ENCODE measurements at places on chromosomes 6 and 20.

DNA sequence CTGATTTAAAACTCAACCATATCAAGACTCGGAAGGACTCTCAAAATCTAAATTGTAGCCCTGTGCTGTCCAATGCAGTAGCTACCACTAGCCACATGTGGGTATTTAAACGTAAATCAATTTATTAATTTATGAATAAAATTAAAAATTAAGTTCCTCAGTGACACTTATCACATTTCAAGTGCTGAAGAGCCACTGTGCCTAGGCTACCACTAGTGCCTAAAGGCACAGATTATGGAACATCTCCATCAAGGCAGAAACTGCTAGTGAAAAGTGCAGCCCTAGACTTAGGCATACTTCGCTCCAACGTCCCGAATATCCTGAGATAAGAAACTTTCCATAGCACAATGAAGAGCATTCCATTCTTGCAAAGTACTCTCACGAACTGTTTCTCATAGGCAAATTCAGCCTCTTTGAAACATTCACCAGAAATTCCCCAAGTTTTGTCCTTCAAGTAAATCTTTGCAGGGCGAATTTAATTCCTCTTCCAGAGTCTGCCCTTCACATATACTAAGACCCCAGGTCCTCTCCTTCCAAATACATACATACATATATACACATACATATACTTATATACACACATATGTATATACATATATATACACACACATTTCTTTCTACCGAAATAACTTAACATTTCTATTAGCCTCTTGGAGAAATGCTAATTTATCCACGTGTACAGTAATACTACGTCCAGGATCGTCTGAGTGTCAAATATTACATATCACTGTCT lies 1.3 kb downstream of the SUPT3H start:
- no peak for DNase-seq

DNA sequence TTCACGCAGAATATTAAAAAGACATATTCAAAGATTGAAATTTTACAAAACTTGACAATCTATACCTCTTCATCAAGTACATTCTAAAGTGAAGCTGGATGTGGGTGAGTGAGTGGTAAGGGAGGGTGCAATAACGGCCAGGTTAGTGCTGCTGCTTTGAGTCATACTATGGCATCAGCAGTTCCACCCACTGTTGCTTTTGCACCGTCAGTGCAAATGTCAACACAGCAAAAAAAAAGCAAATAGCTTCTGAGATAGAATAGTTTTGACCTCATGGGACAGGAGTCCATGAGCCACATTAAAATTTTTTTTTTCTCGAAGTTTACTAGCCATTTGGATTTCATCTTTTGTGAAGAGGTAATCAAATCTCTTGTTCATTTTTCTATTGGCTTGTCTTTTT lies 31.8 kb downstream of the PSMF1 start:
- no peak for DNase-seq

- DNase-seq = peak; percentile 29
Measured at GRCh38 chr6:52881996-52882841, 27.3 kb downstream of the GSTA3 start.

DNA sequence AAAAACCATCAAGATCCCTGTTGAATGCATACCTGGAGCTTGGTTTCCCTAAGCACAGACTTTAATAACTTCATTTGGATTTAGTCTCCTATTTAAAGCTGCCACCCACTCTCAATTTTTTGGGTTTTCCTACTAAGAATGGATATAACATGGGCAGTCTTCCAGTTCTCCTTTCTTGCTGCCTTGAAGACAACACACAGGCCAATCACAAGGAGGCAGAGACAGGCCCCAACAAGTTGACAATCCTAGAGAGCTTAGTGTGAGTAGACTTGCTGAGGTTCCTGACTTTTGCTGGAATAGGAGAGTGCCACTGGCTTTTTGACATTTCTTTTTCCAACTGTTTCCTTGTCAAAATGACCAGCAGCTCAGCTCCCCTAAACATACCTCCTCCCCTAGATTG lies 112.3 kb upstream of the ESR1 start:
- DNase-seq = no peak

GRCh38 chr6:111989743-111990142 lies 64.2 kb upstream of the CCN6 start:
- DNase-seq = no peak

DNA sequence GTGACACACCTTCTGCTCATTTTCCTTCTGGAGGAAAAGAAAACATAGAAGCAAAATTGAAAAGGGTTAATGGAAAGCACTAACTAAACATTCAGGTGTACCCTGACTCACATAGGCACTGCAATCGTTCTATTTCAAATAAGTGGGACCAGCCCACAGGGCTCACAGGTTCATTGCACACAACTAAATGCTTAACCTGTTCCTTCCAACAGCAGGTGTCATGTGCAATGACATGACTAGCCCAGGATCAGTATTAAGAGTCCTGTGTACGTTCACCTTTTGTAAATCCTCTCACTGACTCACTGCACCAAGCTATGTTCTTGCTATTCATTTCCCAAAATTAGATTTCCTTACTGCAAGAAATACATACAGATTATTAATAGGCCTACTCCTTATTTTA lies 151.3 kb downstream of the GMPR start:
- no peak for DNase-seq

DNA sequence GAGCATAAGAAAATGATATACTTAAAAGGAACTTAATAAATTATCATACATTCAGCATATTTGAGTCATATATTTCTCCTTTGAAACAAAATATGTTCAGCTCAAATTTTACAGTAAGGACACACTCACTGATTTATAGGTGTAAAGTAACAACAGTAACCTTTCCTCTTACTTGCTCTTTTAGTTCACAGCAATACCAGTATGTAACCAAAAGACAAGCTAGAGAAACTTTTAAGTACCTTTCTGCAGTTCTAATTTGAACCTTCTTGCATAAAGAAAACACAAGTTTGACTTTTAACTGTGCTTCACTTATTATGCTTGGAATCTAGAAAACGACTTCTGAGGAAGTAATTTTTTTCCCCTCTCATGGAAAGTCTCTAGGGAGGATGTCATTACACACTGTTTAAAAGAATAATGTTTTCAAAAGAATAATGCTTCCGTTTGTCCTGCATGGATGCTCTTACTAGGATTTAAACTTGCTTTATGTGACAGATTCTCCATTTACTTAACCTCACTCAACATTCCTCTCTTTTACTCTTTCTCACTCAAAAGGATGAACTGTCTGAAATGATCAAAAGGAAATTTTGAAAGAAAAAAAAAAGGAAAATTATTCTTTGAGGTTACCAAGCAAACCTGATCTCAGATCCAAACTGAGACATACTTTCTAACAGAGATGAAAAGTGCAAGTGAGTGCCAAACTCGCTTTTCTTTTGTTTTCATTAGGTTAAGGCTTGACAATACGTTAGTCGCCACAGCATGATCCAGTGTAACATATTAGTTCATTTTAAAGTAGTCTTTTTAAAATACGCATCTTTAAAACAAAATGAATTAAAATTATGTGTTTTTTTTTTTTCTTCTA lies 22.4 kb upstream of the CALHM6 start:
- no peak for DNase-seq

DNA sequence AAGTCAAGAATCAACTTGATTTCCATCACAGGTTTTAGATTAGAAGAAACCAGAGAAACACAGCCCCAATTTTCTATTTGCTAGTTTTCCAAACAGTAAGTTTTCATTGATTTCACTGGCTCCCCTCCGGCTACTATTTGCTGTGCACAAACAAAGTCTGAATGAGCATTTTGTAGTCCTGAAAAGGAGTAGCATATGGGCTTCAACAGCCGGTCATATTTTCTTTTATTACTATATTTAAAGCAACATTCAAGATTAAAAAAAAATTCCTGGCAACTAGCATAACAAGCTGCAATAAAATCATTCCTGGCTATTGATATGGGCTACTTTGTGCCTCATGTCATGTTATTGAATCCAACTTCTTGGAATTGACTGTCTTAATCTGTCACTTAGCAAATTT lies 48.3 kb downstream of the CARMIL1 start:
- no peak for DNase-seq

DNA sequence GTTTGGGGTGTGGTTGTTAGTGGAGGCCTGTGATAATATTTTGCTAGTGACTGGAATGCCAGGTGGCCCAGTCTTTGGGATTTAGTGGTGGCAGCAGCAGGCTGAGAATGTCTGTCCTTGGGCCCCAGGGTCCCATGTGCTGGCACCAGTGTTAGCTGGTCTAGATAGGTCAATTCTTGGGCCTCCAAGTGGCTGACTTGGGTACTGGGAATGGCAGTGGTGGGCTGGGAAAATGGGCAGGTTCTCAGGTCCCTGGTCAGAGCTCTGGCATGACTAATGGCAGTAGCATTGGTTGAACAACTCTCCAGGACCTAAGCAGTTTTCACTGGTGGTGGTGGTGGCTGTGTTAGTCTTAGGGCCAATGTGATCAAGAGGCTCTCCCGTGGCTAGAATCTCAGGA lies 50.3 kb downstream of the OLIG3 start:
- DNase-seq = no peak

GRCh38 chr6:158837684-158838625 lies 18.8 kb upstream of the EZR start:
- DNase-seq = no peak

GRCh38 chr6:135525594-135525993 lies 28.1 kb upstream of the AHI1 start:
- DNase-seq = no peak

- DNase-seq = no peak
Measured at GRCh38 chr6:102137859-102138258, 744.4 kb downstream of the GRIK2 start.

GRCh38 chr6:88704980-88705379 lies 258.4 kb downstream of the RNGTT start:
- DNase-seq = no peak

- DNase-seq = no peak
Measured at GRCh38 chr20:23641936-23642751, 4.4 kb upstream of the CST3 start.

Measured in stimulated activated CD8-positive, alpha-beta memory T cell treated with anti-CD3 and anti-CD28 coated beads, Interleukin-12 subunit alpha, Interleukin-12 subunit beta, amount 100 ng/mL, for 4 hours (primary cell).